GM10248 (cell line): ENCODE measurements at places on chromosomes 5 and 9.
A peak's percentile ranks its signal among the peaks of the same experiment; 100 is the strongest.

DNA sequence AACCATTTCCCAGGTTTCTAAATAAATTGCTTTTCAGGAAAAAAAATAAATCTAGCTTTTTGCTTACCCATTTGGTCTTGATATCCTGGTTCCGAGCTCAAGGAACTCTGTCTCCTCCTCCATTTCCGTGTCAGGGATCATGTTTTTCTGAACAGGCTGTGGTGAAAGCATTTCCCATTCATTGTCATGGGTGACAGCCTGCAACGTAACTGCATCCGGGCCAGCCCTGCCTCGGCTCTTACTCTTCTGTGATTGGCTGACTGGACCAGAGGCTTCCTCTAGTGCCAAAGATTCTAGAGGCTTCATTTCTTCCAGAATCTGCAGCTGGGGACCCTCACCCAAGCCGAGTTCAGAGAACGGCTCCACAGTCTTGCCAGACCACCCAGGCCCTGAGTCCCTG, 61.0 kb upstream of the PCA3 start:
- DNase-seq, result no peak

DNA sequence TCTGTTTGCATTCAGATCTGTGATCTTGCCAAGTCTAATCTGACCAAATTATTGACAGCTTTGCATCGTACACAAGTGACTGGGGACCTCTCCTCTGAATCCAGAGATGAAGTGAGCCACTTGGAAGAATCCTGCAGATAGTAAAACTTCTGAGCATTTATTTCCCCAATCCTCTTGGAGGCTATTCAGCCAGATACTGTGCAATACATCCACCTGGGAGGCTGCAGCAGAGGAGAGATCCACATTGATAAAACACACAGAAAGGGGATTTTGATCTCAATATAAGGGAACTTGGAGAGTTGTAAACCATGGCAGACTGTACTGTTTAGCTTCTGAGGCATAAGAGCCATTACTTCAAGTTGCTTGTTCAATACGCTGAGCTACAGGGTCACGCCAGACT, 654.6 kb downstream of the MTRR start:
- DNase-seq, result no peak

GRCh38 chr9:5186416-5187169, 1.2 kb upstream of the INSL6 start:
- peak; percentile 57 for DNase-seq

- no peak for DNase-seq
These were observed 250.9 kb downstream of the ADGRV1 start for GRCh38 chr5:90809311-90810056.

DNA sequence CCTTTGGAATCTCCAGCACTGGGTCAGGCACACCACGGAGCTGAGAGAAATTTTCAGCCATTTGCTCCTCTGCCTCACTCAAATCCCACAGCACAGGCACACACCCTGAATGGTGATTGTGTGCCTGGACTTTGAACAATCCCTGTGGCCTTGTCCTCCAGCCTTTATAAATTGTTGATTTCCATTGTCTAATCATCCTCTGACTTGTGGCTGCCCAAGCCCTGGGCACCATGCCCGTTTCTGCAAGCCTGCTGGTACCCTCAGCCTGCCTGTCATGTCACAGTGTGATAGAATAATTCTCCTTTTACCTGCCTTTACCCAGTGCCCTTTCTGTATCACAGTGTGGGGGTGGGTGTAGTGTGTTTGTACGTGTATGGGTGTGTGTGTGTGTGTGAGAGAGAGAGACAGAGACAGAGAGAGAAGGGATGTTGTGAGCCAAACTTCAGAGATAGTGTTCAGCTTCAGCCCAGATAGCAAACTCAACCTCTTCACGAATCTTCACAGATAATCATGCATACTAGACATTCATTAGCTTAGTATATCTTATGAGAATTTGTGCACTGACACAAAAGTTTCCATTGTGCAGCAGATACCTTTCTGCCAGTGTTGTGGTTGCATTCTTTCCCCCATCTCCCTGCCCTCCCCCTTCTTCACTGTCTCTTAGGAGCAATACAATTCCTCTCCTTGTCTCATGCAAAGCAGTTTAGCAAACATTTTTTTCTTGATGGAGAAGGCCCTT, 27.8 kb upstream of the SLC44A1 start:
- no peak for DNase-seq

- no peak for DNase-seq
These were observed 56.8 kb upstream of the CPEB4 start for GRCh38 chr5:173831196-173831914.

DNA sequence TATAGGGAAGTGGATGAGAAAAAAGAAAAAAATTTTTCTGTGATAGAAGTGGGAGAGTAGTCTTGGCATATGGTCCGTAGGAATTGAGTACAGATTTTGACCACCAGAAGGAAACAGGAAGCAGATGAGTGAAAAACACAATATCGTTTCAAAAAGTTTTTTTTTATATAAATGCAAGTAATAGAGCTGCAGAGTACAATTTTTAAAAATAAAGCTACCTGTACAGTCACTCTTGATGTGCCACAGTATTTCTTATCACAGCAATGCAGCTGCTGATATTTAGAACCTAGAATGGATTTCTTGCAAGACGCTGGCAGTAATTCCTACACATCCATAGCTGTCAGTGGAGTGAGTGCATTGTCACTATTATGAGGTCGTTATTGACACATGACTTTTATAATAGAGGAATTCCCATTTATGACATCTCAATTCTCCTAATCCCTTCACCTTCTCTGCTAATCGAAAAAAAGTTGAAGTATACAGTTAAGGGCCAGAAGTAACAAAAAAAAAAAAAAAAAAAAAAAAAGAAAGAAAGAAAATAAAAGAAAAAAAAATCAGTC, 477.7 kb downstream of the TAF11L14 start:
- DNase-seq, result no peak

DNA sequence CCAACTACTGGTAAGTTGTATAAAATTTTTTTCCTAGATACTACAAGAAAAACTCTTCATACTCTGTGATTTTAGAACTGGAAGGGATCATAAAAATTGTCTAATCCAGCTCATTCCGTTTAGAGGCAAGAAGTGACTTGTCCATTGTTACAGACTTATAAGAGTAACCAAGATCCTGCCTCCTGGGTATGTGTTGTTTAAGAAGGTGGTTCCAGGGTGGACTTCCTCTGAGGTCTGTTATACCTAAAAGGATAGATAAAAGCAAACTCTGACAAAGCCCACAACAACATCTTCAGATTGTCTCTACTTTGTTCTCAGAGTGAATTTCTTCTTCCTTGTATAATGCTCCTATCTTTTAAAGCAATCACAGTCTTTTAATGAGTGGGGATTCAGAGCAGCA, 24.2 kb downstream of the TGFBR1 start:
- DNase-seq, result no peak

- DNase-seq, result no peak
These were observed 33.9 kb upstream of the OTULINL start for GRCh38 chr5:14547666-14548065.

DNA sequence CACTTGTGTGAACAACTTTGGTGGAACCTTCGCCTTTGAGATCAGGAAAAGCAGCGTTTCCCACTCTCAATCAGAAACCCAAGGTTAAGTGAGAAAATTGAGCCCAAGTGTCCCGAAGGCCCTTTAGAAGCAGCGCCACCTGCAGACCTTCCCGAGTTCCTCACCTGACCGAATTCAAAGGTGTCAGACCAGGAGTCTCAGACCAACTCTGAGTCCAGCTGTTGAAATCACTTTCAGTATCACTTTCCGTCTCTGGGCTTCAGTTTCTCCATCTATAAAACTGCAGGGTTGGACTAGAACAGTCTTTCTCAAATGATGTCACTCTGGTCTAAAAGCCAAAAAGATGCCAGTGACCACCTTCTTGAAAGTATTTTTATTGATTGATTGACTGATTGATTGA, 31.7 kb upstream of the GRHPR start:
- peak; percentile 83 for DNase-seq

- no peak for DNase-seq
These were observed 270.2 kb downstream of the FBXL17 start for GRCh38 chr5:108111736-108112135.

- no peak for DNase-seq
These were observed 333.5 kb downstream of the DEPDC1B start for GRCh38 chr5:60366489-60366888.

DNA sequence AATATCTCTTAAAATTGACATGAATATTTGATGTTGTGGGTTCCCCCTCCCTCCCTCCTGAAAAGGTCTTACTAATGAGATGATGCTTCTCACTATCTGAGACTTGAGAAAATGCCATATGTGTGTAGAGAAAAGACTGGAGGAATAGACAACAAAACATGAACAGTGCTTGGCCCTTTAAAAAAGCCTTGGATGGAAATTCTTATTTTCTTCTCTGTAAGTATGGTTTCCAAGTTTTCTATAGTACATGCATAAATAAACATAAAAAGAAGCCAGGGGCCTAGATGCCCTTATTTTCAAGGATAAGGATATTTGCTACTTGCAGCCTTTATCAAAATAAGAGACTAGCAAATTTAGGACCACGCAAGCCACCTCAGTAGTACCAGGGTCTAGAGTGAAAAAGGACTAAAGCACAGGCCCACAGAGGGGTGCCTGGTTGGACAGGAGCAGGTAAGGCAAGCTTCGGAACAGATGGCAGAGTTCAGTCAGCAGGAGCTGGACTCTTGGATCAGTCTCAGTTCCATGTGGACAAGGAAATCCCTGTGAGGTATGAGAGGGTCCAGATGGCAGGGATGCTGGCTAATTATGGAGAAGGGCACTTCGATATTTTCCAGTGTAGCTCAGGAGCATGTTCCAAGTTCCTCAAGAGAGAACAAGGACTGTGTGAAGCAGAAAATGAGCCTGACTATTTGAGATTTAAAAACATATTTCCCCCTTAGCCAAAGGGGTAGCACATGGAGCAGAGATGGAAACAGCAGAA, 4.6 kb upstream of the ANP32B start:
- no peak for DNase-seq

GRCh38 chr9:129884220-129885017, 49.2 kb downstream of the USP20 start:
- peak; percentile 90 for DNase-seq

DNA sequence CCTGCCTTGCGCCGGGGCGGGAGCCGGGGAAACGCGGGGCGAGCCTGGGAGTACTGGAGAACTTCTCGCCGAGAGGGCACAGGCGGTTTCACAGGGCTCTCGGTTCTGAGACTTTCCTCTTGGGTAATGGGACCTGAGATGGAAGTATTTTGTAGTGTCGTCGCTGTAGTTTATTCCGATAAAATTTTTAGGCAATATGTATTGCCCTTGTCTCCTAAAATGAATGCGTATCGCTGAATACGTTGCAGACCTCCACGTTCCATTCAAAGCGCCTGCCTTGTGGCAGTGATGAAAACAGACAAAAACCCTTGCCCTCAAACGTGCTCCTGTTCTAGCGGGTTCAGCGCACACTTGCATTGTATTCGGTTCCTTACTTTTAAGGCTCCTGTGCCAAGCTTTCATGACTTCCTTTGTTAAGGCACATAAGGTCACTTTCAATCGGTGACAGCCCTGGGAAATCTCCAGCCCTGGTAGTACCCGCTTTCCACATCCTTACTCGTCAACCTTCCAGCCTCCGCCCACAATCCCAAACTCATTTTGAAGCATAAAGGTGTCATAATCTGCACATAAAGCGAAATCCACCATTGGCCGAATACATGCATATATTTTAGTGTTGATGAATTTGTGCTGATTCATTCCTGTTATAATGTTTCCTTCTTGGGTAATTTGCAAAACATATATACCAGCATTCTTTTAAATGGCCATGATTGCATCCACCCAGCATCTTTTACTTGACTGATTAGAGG, 694 bp downstream of the RMI1 start:
- peak; percentile 47 for DNase-seq

DNA sequence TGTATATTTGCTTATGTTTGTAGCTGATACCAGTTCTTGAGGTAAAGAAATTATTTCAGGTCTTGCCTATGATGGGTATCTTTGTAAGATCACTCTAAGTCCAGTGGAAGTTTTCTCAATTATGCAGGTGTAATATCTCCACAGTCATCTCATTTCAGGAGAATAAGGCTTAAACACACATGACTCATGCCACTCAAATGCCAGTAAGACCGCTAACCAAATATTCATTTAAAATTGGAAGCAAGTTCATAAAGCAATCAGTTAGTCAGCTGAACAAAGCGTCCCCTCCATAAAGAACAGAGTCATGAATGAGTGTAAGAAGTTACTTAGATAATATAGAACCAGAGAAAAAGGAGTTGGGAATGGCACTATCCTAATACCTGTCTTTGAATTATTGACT, 248.7 kb downstream of the LURAP1L start:
- DNase-seq, result no peak

DNA sequence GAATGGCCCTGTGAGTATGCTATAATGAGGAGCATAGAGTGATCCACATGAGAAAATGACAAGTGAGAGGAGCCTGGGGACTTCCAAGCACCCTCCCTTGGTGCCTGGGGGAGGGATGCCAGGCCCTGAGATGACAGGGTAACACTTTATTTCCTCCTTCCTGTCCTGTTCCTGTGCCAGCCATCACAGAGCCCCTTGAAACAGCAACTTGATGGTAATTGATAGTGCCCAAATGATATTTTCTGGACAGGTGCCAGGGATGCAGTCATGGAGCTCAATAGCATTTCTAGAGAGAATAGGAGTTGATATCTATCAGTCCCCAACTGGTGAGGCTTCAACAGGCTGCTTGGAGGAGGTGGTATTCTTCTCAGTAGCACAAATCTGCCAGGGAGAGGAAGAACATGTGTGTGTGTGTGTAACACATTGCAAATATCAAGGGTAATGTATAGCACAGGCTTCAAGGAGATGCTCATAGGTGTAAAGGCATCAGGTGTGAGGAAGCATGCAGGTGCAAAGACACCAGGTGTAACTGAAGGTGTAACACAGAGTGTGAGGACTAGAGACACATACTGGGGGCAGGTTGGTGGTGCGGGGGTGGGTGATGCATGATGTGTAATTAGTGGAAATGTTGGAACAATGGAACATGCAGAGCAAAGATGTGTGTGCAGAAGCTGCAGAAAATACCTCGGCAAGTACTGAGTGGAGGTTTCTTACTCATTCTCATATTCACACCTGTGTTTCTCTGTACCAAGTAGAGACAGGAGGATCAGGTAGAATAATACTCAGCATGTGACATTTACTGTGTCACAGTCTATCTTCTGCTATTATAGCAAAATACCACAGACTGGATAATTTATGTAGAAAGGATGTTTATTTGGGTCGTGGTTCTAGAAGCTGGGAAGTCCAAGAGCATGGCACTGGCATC, 18.1 kb upstream of the WWC1 start:
- DNase-seq, result no peak

- no peak for DNase-seq
These were observed 38.5 kb downstream of the ABITRAM start for GRCh38 chr9:108972626-108973209.

DNA sequence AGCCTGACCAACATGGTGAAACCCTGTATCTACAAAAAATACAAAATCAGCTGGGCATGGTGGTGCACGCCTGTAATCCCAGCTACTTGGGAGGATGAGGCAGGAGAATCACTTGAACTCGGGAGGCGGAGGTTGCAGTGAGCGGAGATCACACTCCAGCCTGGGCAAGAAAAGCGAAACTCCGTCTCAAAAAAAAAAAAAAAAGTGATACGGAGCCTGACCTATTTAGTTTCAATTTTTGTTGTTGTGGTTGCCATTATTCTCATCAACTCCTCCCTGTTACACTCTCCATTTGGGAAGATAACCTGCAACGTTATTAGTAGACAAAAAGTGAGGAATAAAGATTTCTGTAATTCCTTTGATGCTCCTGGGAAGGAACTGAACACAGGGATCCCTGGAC, 1.3 kb downstream of the STOM start:
- DNase-seq, result no peak
